ENCODE measurements at places on chromosomes 12 and 14.

GRCh38 chr12:103517161-103517560 is 21.4 kb upstream of the C12orf42 start:
- DNase-seq, result no peak

DNA sequence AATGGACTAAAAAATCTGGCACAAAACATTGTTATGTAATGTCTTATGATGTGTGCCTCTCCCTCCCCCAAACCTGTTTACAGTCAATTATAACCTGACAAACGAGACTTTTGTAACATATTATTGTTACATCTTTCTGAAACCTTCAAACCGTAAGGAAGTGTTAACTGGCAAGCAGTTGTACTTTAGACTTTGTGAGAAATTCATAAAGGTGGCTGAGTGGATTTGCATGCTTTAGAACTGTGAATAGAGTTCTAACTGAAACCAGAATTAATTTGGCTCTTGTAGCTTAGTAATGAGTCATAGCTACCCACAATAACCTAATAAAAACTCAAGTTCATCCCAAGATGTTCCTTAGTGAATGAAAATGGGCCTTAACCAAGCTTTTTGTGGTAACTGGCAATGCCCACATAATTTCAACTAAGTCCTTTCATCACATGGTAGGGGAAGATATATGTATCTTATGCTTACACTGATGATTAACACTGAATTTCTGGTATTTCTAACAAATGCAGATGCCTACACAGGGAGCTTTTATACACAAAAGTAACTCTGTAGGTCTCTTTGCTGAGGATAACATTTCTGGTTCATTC is 29.7 kb downstream of the RAD9B start:
- no peak for DNase-seq

DNA sequence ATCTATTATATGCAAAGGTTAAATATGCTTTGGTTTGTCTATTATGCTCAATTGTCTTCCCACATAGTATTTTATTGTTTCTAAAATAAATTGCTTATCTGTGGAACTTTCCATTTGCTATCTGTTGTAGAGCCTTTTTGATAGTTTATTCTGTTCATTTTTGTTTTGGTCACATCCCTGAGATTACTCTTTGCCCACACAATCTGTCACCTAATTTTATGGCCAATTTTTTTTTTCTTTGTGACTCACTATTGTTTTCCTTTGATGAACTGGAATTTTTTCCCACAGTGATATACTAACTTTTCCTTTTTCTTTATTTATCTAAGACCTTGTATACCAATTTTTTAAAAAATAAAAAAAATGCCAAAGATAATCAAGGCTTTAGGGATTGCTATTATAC is 61.1 kb downstream of the RASSF9 start:
- no peak for DNase-seq

GRCh38 chr14:104437703-104438102 is 141.9 kb upstream of the C14orf180 start:
- peak; percentile 63 for DNase-seq

DNA sequence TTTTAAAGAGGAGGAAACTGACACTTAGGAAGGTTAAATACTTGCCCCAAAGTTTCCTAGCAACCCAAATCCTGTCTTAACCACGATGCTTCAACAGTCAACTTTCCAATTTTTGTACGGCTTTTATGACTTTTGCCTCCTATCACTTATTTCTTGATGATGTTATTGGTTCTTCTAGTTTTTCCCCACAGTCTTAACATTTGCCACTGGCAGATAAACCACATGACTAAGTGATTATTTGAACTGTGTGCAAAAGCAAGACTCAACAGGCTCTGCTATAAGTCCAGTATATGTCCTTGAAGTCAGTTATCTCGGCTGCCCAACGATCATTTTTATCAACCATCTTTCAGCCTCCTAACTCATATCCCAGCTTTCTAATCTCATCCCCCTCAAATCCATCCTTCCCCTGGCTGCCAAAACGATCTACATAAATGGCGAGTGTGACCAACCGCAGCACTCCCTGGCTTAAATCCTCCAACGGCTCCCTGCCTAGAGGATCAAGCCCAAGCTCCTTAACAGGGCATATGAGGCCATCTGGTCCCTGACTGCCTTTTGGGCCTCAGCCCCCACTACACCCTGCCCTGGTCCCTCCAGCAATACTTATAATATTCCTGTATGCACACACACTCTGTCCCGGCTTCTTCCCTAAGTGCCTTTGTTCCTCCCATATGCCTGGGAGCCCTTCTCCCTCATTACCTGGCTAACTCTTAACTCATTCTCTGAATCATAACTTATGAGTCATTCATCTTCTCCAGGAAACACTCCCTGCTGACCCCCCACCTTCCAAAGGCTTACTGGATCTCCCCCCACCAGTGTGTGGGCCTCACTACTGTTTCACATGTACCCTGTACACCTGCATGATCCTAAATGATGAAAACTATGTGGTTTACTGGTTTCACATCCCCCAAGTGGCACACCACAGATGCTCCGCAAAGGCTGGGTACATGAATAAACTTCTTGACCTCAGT is 8.8 kb downstream of the VPS37B start:
- peak; percentile 34 for DNase-seq

DNA sequence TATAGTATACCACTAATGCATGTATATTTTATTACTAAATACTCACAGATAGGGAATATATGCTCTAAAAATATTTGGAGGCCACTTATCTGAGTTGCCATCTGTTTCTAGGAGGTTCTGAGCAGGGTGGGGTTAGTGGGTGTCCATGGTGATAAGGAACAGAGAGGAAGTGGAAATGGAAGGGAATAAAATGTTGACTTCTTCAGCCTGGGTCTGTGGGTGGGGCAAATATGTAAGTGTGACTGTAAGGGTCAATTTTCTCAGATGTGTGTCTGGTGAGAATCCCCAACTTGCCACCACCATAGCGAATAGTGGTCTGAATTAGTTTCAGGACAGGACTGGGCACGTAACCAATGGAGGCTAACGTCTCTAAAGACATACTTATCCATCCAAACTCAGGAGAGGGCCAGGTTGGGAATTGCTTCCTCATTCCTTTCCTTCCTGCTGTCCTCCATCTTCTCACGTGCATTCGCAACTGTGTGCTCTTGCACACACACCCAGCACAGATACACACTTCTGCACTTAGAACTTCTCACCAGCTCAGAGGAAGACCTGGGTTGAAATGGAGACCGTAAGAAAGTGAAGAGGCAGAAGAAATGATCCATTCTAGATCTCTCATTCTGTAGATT is 54.2 kb upstream of the GZMB start:
- DNase-seq, result no peak

DNA sequence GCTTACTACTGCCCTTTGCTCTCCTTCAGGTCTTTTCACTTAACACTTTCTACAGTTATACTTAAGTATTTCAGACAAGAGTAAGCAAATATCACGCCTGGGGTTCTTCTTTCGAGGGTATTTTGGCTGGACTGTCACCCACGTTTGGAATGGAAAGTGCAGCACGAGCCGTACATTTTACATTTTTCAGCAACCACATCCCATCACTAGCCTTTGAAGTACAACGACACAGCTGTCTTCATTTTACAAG is 349 bp upstream of the FAM177A1 start:
- no peak for DNase-seq

DNA sequence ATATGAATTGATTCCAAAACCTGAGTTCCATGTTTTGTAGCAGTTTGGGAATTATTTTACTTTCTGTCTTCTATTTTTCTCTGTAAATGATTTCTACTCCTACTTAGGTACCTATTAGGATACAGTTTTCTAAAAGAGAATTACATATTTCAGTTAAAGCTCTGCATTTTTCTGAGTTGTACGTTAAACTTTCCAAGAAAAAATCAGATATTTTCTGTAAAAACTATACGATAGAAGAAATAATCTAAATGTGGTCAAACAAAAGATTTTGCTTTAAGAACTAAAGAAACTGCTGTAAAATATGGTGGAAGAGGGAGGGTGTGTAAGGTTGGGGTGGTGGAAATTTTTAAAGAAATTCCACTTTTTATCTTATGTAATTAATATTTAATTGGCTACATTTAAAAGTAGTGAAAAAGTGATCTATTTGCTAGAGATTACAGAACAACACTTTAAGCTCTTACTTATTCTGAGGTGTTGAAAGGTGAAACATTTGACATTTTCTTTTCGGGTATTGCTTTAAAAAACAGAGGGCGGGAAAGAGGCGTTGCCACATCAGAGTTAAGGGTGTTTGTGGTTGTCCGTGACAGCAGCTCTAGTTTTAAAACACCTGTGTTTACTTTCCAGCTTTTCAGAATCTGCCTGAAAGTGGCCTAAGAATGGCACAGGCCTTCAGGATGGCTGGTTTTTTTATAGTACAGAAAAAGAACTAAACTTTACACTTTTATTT is 187.3 kb downstream of the MIPOL1 start:
- DNase-seq, result no peak

- no peak for DNase-seq
Measured at GRCh38 chr12:76879710-76880518, 1.1 kb upstream of the CSRP2 start.

GRCh38 chr12:98721204-98721702 is 76.2 kb downstream of the APAF1 start:
- DNase-seq, result no peak

DNA sequence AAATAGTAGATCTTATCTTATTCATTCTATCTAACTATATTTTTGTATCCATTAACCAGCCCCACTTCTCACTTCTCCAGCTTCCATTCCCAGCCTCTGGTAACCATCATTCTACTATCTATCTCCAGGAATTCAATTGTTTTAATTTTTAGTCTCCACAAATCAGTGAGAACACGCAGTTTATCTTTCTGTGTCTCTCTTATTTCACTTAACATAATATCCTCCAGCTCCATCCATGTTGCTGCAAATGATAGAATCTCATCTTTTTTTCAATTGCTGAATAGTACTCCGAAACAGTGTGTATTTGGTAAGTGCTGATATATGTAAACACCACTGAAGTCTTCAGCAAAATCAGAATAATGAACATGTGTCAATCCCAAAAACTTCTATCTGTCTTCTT is 587.2 kb upstream of the ATP2B1 start:
- no peak for DNase-seq

- no peak for DNase-seq
Measured at GRCh38 chr12:3496957-3497356, 6.0 kb downstream of the PRMT8 start.

Data from retina (tissue), 1 donor.